Occipital lobe (tissue), 3 donors: ENCODE measurements at places on chromosomes 16 and 17. TPM values are rescaled to one million over a fixed set of nuclear protein-coding genes. Genes with fewer than 3 reads are reported as not detected.

Gene STX1B
- 12.0 TPM for total RNA-seq

Gene XAF1
- 2.5 TPM for total RNA-seq

Gene ORMDL3
- 51.2 TPM for total RNA-seq

Gene TPSAB1
- total RNA-seq, result not detected

Gene GDPD3
- total RNA-seq, result 0.47 TPM

Gene NXPH3
- 17.9 TPM for total RNA-seq

Gene KRTAP3-2
- not detected for total RNA-seq

Gene NOD2
- 0.16 TPM for total RNA-seq

Gene PAQR4
- total RNA-seq, result 19.7 TPM

Gene NUPR1
- 0.16 TPM for total RNA-seq

Gene KRTAP9-8
- not detected for total RNA-seq

Gene KRT40
- not detected for total RNA-seq

Gene VMO1
- total RNA-seq, result 0.62 TPM

Gene TAT
- 0.31 TPM for total RNA-seq

Gene PRR11
- total RNA-seq, result 2.0 TPM

Gene TBC1D3E
- total RNA-seq, result not detected

Gene LDHD
- 0.31 TPM for total RNA-seq

Gene IL21R
- not detected for total RNA-seq

Gene HCRT
- total RNA-seq, result not detected

Gene TPSD1
- total RNA-seq, result not detected
